Muscle of leg (tissue), 16 donors: ENCODE measurements at places on chromosomes 4 and X. TPM values are rescaled to one million over a fixed set of nuclear protein-coding genes. Genes with fewer than 3 reads are reported as not detected.
A peak's percentile ranks its signal among the peaks of the same experiment; 100 is the strongest.

- DNase-seq: peak; percentile 87
- no peaks in the 10 kb centered on the region for H3K36me3 ChIP-seq
- H3K4me3 ChIP-seq: no peak overlapping the region
- peaks cover 19% of the 10 kb centered on the region for H3K4me1 ChIP-seq
- H3K27me3 ChIP-seq: peaks cover 6% of the 10 kb centered on the region
Measured at GRCh38 chrX:151902813-151903591, 9.7 kb upstream of the MAGEA4 start.

DNA sequence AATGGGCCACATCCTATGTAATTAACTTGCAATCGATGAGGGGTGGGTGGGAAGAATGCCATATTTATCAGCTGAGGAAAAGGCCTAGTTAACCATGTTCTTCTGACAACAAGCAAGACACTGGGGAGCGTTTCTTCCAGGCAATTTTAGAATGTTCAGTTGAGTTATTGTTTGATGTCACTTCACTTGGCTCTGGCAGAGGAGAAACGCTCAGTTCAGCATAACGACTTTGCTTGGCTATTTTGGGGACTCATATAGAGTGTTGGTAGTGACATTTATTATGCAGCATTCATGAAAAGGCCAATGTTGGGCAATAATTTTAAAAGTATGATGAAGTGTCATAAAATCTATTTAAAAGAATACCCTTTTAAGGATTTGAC lies 648 bp downstream of the SYNPO2 start:
- H3K27ac ChIP-seq: no peak overlapping the region
- peak overlapping the region; percentile 33 for H3K4me3 ChIP-seq
- H3K36me3 ChIP-seq: no peaks in the 10 kb centered on the region
- H3K4me1 ChIP-seq: peaks cover 3% of the 10 kb centered on the region
- H3K27me3 ChIP-seq: no peaks in the 10 kb centered on the region

Gene ABLIM2
- 7.9 TPM for polyA plus RNA-seq

- H3K36me3 ChIP-seq: no peaks in the 10 kb centered on the region
- H3K4me3 ChIP-seq: peak overlapping the region; percentile 59
- H3K27me3 ChIP-seq: peaks cover 73% of the 10 kb centered on the region
- H3K27ac ChIP-seq: peak overlapping the region; percentile 51
- H3K4me1 ChIP-seq: peaks cover 37% of the 10 kb centered on the region
Measured at GRCh38 chr4:108168160-108168670, 517 bp downstream of the LEF1 start.

- no peak overlapping the region for H3K27ac ChIP-seq
- no peaks in the 10 kb centered on the region for H3K4me1 ChIP-seq
- no peak for DNase-seq
- no peak overlapping the region for H3K4me3 ChIP-seq
- H3K27me3 ChIP-seq: peaks cover 12% of the 10 kb centered on the region
Measured at GRCh38 chrX:23788521-23788920, 5.5 kb downstream of the SAT1 start.

DNA sequence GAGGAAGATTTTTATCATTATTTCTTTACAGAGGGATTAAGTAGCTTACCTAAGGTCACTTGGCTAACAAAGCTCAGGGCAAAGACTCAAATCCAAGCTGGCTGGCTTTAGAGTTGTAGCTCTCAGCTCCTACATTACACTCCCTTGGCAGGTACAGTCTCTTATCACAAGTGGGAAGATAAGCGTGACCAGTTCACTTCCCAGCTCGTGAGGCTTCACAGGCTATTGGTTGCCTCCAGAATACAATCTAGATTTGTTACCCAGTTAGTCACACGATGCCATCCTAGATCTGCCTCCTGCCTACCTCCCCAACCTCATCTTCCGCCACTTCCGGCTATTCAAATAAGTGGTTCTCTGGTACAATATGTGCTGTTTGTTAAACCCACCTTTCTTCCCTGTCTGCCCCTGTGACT lies 3.7 kb downstream of the MMRN1 start:
- no peaks in the 10 kb centered on the region for H3K4me1 ChIP-seq
- no peak overlapping the region for H3K4me3 ChIP-seq
- H3K36me3 ChIP-seq: no peaks in the 10 kb centered on the region
- H3K27ac ChIP-seq: no peak overlapping the region

Gene ODAM
- not detected for polyA plus RNA-seq

DNA sequence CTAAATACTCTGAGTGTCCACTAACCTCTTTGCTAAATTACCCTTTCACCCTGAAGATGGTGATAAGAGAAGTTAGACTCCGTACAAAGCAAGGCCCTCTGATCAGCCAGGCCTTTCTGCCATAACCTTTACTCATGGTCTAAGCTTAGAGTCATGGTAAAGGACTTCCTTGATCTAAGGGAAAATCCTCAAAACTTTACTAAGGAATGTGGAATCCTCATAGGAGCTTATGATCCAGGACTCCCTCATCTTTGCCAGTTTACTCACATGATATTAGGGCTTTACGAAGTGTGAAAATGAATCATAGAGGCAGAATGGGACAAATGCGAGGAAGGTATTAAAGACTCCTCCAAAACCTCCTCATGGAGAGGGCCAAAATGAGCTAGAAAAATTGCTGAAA lies 7.9 kb upstream of the FAM13A start:
- no peak overlapping the region for H3K27ac ChIP-seq
- no peaks in the 10 kb centered on the region for H3K4me1 ChIP-seq
- DNase-seq: no peak
- H3K4me3 ChIP-seq: no peak overlapping the region
